Tibial nerve (tissue), 4 donors: ENCODE measurements at places on chromosomes 5 and 9. TPM values are rescaled to one million over a fixed set of nuclear protein-coding genes. Genes with fewer than 3 reads are reported as not detected.

DNA sequence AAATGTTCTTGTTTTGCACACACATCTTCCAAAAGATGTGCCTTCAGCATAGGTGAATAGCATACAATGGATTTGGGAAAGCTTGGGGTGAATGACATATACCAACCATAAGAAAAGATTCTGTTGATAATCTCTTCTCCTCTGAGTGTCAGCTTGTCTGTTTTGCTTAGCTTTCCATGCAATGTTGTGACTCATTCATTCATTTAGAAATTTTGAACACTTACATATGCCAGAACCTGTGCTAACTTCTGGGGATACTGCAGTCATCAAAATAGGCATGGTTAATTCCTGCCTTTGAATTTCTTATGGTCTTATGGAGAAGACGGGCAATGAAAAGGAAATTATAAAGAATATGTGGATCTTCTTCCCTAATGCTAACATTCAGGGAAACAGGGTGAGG, 14.1 kb downstream of the ADRB2 start:
- DNase-seq, result no peak
- H3K36me3 ChIP-seq, result no peaks in the 10 kb centered on the region
- H3K27ac ChIP-seq, result no peak overlapping the region
- H3K27me3 ChIP-seq, result no peaks in the 10 kb centered on the region
- H3K4me3 ChIP-seq, result no peak overlapping the region

- no peak for DNase-seq
- no peak overlapping the region for H3K27ac ChIP-seq
- no peaks in the 10 kb centered on the region for H3K4me1 ChIP-seq
- H3K36me3 ChIP-seq, result peaks cover 73% of the 10 kb centered on the region
Measured at GRCh38 chr9:124411514-124412227, 3.6 kb downstream of the PSMB7 start.

- no peak overlapping the region for H3K4me3 ChIP-seq
- DNase-seq, result no peak
- H3K36me3 ChIP-seq, result peaks cover 15% of the 10 kb centered on the region
- H3K27ac ChIP-seq, result peak overlapping the region; percentile 55
- H3K27me3 ChIP-seq, result no peaks in the 10 kb centered on the region
Measured at GRCh38 chr5:150295741-150296486, 6.3 kb upstream of the CAMK2A start.

DNA sequence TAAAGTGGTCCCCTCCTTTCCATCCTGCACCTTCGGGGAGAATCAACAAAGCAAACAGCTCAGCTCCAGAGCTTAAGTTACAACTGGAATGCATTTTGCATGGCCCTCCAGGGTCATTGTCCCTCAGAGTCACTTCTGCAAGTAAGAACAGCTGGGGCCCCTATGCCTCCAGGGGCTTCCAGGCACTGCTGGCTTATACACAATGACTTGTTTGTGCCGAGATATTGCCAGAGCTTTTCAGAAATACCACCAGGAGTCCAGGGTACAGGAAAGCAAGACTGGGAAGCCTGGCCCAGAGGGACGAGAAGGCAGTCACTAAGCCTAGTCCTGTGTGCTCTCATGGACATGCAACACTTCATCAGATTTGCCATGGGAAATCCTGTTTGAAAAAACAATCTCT, 11.3 kb downstream of the FRMD3 start:
- H3K36me3 ChIP-seq, result no peaks in the 10 kb centered on the region
- no peak for DNase-seq
- H3K4me3 ChIP-seq, result no peak overlapping the region
- H3K27me3 ChIP-seq, result no peaks in the 10 kb centered on the region

DNA sequence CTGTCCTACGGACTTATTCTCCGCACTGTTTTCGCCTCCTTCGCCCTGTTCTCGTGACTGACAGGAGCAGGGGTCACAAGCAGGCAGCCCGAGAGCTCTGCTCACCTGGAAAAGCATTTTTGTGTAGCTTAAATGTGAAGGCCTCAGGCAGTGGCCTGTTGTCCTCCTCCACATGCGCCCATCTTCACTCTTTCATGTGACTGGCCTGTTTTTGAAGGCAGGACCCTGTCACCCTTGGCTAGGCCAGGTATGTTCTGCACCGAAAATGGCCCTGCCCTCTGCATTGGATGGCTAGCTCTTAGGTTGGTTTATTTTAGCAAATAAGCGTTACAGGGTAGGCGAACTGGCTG, 614 bp upstream of the CPLANE1 start:
- peak overlapping the region; percentile 79 for H3K27ac ChIP-seq
- H3K4me1 ChIP-seq, result peaks cover 37% of the 10 kb centered on the region

DNA sequence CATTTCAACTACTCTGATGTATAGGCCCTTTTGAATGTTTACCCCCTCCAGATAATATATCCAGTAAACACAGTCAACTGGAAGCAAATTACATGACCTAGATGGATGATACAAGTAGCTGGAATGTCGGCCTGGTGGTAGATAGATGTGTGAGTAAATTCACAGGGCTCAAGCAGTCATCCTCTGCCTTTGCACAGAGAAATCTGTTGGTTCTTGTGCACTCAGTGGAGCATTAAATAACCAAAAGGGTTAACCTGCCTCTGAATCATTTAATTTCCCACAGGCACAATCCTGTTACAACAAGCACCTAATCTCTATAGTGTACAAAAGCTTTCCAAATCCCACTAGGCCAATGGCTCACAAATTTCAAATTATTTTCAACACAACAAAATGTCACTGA, 668.3 kb downstream of the DNAH5 start:
- H3K4me3 ChIP-seq, result no peak overlapping the region
- no peaks in the 10 kb centered on the region for H3K4me1 ChIP-seq
- no peaks in the 10 kb centered on the region for H3K36me3 ChIP-seq
- H3K27me3 ChIP-seq, result no peaks in the 10 kb centered on the region
- DNase-seq, result no peak

DNA sequence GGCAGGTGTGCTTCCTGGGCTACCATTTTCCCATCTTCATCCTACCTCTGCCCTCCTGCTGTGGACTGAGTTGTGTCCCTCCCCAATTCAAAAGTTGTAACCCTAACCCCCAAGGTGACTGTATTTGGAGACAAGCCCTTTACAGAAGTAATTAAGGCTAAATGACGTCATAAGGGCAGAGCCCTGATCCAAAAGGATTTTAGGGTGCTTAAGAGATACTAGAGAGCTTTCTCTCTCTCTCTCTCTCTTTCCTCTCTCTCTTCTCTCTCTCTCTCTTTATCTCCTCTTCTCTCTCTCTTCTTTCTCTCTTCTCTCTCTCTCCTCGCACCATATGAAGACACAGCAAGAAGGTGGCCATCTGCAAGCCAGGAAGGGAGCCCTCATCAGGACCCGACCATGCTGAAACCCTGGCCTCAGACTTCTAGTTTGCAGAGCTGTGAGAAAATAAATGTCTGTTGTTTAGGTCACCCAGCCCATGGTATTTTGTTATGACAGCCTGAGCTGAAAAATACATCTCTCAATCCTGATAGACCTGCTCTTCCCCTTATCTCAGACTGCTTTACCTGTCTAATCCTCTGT, 36.0 kb upstream of the TEX48 start:
- H3K4me3 ChIP-seq, result no peak overlapping the region
- no peaks in the 10 kb centered on the region for H3K36me3 ChIP-seq
- no peak for DNase-seq
- H3K4me1 ChIP-seq, result no peaks in the 10 kb centered on the region

- no peak overlapping the region for H3K4me3 ChIP-seq
- no peaks in the 10 kb centered on the region for H3K27me3 ChIP-seq
- DNase-seq, result no peak
- no peak overlapping the region for H3K27ac ChIP-seq
- H3K4me1 ChIP-seq, result no peaks in the 10 kb centered on the region
Measured at GRCh38 chr5:78819707-78820106, 165.4 kb downstream of the ARSB start.

- H3K27me3 ChIP-seq, result no peaks in the 10 kb centered on the region
- no peaks in the 10 kb centered on the region for H3K36me3 ChIP-seq
- H3K4me1 ChIP-seq, result peaks cover 3% of the 10 kb centered on the region
- no peak for DNase-seq
Measured at GRCh38 chr5:136162008-136162407, 29.4 kb downstream of the SMAD5 start.

GRCh38 chr5:169422087-169422486, 121.1 kb upstream of the SLIT3 start:
- H3K36me3 ChIP-seq, result no peaks in the 10 kb centered on the region
- no peaks in the 10 kb centered on the region for H3K4me1 ChIP-seq
- no peak overlapping the region for H3K27ac ChIP-seq
- H3K4me3 ChIP-seq, result no peak overlapping the region

GRCh38 chr5:142319560-142320429, 5.0 kb downstream of the SPRY4 start:
- peaks cover 96% of the 10 kb centered on the region for H3K4me1 ChIP-seq
- H3K4me3 ChIP-seq, result no peak overlapping the region
- H3K36me3 ChIP-seq, result no peaks in the 10 kb centered on the region
- no peak for DNase-seq

DNA sequence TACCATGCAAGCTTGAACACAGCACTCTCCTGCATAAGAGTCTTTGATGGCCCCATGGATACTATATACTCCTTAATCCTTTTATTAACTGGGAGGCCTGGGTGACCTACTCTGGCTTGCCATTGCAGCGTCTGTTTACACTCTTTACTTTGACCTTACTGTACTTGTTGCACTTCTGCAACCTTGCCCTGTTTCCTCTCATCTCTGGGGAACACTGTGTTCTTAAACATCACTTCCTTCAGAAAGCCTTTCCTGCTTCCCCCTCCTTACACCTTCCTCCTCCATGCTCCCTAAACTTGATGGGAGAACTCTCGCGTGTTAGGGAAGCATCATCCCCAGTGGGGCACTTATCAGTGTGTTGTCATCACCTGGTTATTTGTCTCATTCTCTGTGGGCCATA, 222.3 kb downstream of the NR3C1 start:
- H3K27me3 ChIP-seq, result no peaks in the 10 kb centered on the region
- H3K4me3 ChIP-seq, result no peak overlapping the region
- H3K4me1 ChIP-seq, result peaks cover 3% of the 10 kb centered on the region
- DNase-seq, result no peak

DNA sequence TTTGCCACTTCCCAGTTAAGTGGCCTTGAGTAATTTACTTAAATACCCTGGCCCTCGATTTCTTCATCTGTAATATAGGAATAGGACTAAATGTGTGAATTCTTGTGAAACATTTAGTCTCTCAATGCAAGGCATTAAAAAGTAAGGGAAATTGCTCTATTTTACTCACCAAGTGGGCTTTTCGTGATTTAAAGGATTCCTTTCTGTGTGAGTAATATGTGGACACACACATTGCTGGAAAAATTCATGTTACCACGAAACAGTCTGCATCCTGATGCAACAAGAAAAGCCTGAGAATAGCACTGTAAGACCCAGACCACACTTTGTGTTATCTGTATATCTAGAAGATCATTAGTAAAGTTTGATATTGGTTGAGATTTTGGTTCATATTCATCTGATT, 1243.0 kb upstream of the CDH9 start:
- no peaks in the 10 kb centered on the region for H3K27me3 ChIP-seq
- H3K4me1 ChIP-seq, result peaks cover 8% of the 10 kb centered on the region
- H3K4me3 ChIP-seq, result no peak overlapping the region

DNA sequence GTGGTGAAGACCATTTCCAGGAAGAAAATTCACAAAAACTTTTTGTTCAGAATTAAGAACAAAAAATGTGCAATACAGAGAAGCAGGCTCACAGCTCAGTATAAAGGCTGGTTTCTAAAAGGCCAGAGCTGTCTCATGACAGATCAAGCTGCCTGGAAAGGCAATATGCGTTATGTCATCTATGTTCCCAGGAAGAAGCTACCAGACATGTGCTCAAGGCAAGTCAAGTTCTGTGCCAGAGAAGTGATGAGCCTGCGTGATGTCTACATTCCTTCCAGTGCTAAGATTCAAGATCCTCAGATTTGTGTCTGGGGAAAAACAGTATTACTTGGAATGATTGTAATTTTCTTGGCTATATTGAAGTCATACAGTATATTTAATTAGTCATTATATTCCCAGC, 104.3 kb downstream of the PDE4D start:
- H3K27me3 ChIP-seq, result peaks cover 4% of the 10 kb centered on the region
- H3K4me1 ChIP-seq, result peaks cover 16% of the 10 kb centered on the region
- H3K27ac ChIP-seq, result no peak overlapping the region
- no peak for DNase-seq
- H3K4me3 ChIP-seq, result no peak overlapping the region

GRCh38 chr9:129981180-129981907, 61.6 kb downstream of the FNBP1 start:
- no peaks in the 10 kb centered on the region for H3K4me1 ChIP-seq
- no peak overlapping the region for H3K27ac ChIP-seq
- no peak overlapping the region for H3K4me3 ChIP-seq
- no peaks in the 10 kb centered on the region for H3K36me3 ChIP-seq
- DNase-seq, result peak; percentile 52

ZNF782 gene
- 15.9 TPM for total RNA-seq

ZNF169 gene
- total RNA-seq, result 55.7 TPM

SNX18 gene
- total RNA-seq, result 49.4 TPM

C9orf43 gene
- not detected for total RNA-seq

STPG3 gene
- not detected for total RNA-seq
